ENCODE measurements at places on chromosomes 12 and 14. TPM values are rescaled to one million over a fixed set of nuclear protein-coding genes. Genes with fewer than 3 reads are reported as not detected.

DNA sequence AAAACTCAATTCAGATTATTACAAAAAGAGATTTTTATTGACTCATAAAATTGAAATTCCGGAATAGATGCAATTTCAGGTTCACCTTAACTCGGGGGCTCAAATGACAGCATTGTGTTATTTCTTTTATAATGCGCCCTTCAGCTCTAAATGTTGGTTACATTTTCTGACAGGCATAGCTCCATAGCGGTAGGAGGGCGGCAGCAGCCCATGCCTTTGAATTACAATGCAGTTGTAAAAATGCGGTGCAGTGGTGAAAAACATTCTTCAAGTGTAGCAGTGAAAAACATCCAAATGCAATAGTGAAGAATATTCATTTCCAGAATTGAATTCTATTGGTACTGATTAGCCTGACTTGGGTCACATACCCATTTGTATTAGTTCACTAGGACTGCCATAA lies 215.3 kb upstream of the PKP2 start:
- no peaks in the 10 kb centered on the region for H3K4me1 ChIP-seq
- no peak overlapping the region for H3K4me3 ChIP-seq
- H3K27ac ChIP-seq: no peak overlapping the region
- DNase-seq: no peak
- H3K27me3 ChIP-seq: no peaks in the 10 kb centered on the region
- H3K36me3 ChIP-seq: no peaks in the 10 kb centered on the region

- no peak for DNase-seq
- H3K27me3 ChIP-seq: no peaks in the 10 kb centered on the region
- no peak overlapping the region for H3K4me3 ChIP-seq
- H3K27ac ChIP-seq: no peak overlapping the region
- peaks cover 4% of the 10 kb centered on the region for H3K36me3 ChIP-seq
- no peaks in the 10 kb centered on the region for H3K4me1 ChIP-seq
Measured at GRCh38 chr14:76191297-76191696, 39.6 kb downstream of the GPATCH2L start.

The GLIPR1 gene
- 53.5 TPM for total RNA-seq

DNA sequence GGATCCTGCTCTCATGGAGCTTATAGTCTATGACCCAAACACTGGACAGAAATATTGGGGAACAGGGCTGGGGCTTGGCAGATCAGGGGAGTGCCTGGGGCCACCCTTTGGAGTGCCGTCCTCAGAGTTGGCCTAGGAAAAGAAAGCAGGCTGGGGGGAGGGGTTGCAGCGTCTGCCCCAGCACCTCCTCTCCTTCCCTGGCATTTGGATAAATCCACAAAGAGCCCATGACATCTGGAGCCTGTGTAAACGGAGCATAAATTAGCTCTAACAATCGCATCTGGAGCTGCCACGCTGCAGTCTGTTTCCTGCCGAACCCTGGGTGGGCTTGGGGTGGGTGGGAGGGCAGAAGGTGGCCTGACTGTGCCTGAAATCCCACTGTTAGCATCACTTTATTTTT lies 63.8 kb downstream of the MVK start:
- H3K36me3 ChIP-seq: no peaks in the 10 kb centered on the region
- no peak for DNase-seq
- H3K27ac ChIP-seq: no peak overlapping the region
- H3K4me1 ChIP-seq: no peaks in the 10 kb centered on the region
- H3K27me3 ChIP-seq: no peaks in the 10 kb centered on the region

The HOMEZ gene
- total RNA-seq: 15.6 TPM

The CACNA2D4 gene
- total RNA-seq: 11.3 TPM

DNA sequence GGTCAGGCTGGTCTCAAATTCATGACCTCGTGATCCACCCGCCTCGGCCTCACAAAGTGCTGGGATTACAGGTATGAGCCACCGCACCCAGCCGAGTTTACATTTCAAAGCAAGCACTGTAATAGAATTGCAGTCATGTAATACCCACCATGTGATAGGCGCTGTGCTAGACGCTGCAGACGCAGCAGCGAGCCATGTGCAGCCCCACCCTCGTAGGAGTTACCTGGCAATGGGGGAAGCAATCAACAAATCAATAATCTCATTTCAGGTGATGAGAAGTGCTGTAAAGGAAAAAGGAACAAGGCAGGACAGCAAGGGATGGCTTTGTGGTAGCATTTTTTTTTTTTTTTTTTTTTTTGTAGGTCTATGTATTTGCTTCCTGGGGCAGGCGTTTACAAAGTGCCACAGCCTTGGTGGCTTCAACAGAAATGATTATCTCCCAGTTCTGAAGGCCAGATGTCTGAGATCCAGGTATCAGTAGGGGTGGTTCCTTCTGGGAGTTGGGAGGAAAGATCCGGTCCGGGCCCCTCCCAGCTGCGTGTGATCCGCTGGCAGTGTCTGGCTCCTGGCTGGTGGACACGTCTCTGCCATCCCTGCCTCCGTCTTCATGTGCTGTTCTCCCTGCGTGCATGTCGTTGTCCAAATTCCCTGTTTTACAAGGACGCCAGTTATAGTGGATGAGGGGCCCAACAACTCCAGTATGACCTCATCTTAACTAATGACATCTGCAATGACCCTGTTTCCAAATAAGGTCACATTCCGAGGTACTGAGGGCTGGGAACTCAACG lies 72.8 kb downstream of the TNFAIP2 start:
- H3K27ac ChIP-seq: no peak overlapping the region
- peaks cover 2% of the 10 kb centered on the region for H3K27me3 ChIP-seq
- H3K4me1 ChIP-seq: no peaks in the 10 kb centered on the region

GRCh38 chr14:53993920-53994607 lies 37.4 kb upstream of the BMP4 start:
- H3K27me3 ChIP-seq: peaks cover 3% of the 10 kb centered on the region
- no peak for DNase-seq
- no peaks in the 10 kb centered on the region for H3K4me1 ChIP-seq
- no peaks in the 10 kb centered on the region for H3K36me3 ChIP-seq
- H3K27ac ChIP-seq: no peak overlapping the region

DNA sequence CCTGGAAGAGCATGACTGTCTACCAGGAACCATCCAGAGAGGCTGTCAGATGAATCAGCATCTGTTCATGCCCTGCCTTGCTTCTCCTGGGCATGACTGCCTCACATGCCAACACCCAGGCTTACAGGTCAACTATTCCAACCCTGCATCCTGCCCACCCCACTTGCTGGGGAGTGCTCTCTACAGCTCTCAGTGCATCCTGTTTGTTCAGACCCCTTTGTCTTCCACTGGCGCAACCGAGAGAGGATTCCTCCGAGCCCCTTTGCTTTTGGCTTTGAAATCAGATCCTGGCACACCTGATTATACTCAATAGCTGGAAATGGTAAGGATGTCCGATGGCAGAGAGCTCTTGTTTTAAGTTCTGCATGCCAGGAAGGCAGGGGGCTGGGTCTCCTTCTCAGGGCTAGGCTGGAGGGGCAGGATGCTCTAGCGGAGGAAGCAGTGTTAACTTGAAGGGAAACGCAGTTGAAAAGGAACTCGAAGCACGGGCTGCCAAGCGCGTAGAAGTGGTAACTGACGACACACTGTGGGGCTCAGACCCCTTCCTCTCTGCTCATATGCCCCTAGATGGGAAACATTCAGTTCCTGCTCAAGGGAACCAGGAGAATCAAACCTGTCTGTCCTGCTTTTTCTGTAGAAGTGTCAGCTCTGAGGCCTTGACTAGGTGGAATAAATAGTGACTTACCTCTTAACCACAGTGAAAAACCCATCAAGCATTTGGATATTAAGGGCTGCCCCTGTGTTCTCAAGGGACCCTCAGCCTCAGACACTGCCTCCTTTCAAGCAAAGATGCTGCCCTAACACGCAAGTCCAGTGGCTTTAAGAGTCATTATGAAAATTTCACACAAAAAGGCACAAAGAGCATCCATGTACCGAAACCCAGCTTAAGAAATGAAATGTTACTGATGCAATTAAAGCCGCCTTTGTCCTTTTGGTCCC lies 297.5 kb downstream of the ZFP36L1 start:
- DNase-seq: no peak
- no peak overlapping the region for H3K4me3 ChIP-seq
- no peak overlapping the region for H3K27ac ChIP-seq
- H3K4me1 ChIP-seq: peaks cover 23% of the 10 kb centered on the region
- no peaks in the 10 kb centered on the region for H3K36me3 ChIP-seq

GRCh38 chr14:60189923-60190840 lies 25.0 kb upstream of the DHRS7 start:
- no peak overlapping the region for H3K27ac ChIP-seq
- no peaks in the 10 kb centered on the region for H3K4me1 ChIP-seq
- no peak overlapping the region for H3K4me3 ChIP-seq
- no peaks in the 10 kb centered on the region for H3K27me3 ChIP-seq
- H3K36me3 ChIP-seq: no peaks in the 10 kb centered on the region
- DNase-seq: no peak

The TTC9 gene
- 22.6 TPM for total RNA-seq

The DLK1 gene
- 2.2 TPM for total RNA-seq

GRCh38 chr12:31035967-31036665 lies 37.5 kb upstream of the DDX11 start:
- H3K36me3 ChIP-seq: no peaks in the 10 kb centered on the region
- H3K27me3 ChIP-seq: no peaks in the 10 kb centered on the region
- H3K4me3 ChIP-seq: no peak overlapping the region
- H3K4me1 ChIP-seq: no peaks in the 10 kb centered on the region
- no peak overlapping the region for H3K27ac ChIP-seq
- DNase-seq: no peak

The DLGAP5 gene
- 0.41 TPM for total RNA-seq

GRCh38 chr14:43896044-43896443 lies 611.0 kb downstream of the FSCB start:
- H3K36me3 ChIP-seq: no peaks in the 10 kb centered on the region
- no peak overlapping the region for H3K27ac ChIP-seq
- H3K4me1 ChIP-seq: no peaks in the 10 kb centered on the region

GRCh38 chr12:68665016-68665569 lies 21.7 kb upstream of the NUP107 start:
- peaks cover 11% of the 10 kb centered on the region for H3K4me1 ChIP-seq
- H3K4me3 ChIP-seq: no peak overlapping the region
- H3K27me3 ChIP-seq: no peaks in the 10 kb centered on the region
- no peak overlapping the region for H3K27ac ChIP-seq
- DNase-seq: no peak
- peaks cover 17% of the 10 kb centered on the region for H3K36me3 ChIP-seq

GRCh38 chr12:4471256-4471655 lies 25.6 kb upstream of the FGF6 start:
- no peaks in the 10 kb centered on the region for H3K27me3 ChIP-seq
- no peak overlapping the region for H3K27ac ChIP-seq
- H3K36me3 ChIP-seq: no peaks in the 10 kb centered on the region
- no peak for DNase-seq
- no peak overlapping the region for H3K4me3 ChIP-seq

- H3K4me1 ChIP-seq: no peaks in the 10 kb centered on the region
- no peak overlapping the region for H3K4me3 ChIP-seq
- no peaks in the 10 kb centered on the region for H3K36me3 ChIP-seq
- no peak for DNase-seq
Measured at GRCh38 chr12:75660805-75661404, 149.5 kb upstream of the KRR1 start.

The MUCL1 gene
- not detected for total RNA-seq

GRCh38 chr12:63470161-63470560 lies 198.1 kb downstream of the DPY19L2 start:
- H3K36me3 ChIP-seq: no peaks in the 10 kb centered on the region
- H3K4me3 ChIP-seq: no peak overlapping the region
- H3K27ac ChIP-seq: no peak overlapping the region
- no peak for DNase-seq
- no peaks in the 10 kb centered on the region for H3K4me1 ChIP-seq

GRCh38 chr14:58712357-58712756 lies 74.6 kb downstream of the DACT1 start:
- no peaks in the 10 kb centered on the region for H3K4me1 ChIP-seq
- H3K36me3 ChIP-seq: no peaks in the 10 kb centered on the region
- H3K27me3 ChIP-seq: no peaks in the 10 kb centered on the region

The PLA2G1B gene
- not detected for total RNA-seq

DNA sequence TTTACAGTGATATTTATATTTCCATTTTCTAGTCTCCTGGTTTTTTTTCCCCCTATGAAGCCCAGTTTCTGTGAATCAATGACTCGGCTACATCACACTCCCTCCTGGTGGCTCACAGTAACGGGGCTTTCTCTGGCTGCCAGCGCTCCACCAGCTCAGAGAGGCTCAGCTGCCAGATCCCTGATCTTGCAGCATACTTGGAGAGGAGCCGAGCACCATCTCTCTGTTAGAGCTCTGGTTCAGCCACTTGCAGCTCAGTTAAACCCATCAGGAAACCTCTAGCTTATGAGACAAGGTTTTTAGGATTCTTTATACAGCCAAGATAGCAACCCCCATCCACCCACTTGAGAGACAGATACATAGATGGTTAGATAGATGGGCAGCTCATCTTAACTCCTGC lies 74.6 kb downstream of the CIT start:
- H3K4me1 ChIP-seq: no peaks in the 10 kb centered on the region
- peaks cover 5% of the 10 kb centered on the region for H3K36me3 ChIP-seq
- H3K4me3 ChIP-seq: no peak overlapping the region
- no peak for DNase-seq
- no peak overlapping the region for H3K27ac ChIP-seq

DNA sequence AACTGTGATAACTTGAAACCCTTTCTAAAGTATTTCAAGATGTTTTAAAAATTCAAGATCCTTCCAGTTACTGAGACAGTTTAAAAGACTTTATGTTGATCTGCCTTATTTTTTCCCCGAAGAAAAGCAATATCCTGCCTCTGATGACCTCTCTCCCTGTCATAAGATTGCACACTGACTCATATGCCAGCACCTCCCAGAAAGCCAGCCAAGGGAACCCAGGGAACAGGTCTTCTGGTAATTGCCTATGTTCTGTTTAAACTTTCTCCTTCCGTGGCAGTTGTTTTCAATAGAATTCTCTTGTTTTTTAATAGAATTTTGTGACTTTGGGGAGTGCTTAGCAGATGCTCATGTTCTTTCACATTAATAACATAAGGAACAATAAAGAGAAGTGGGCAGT lies 300.2 kb upstream of the PRKD1 start:
- no peak for DNase-seq
- no peak overlapping the region for H3K27ac ChIP-seq
- no peaks in the 10 kb centered on the region for H3K27me3 ChIP-seq
- H3K4me1 ChIP-seq: no peaks in the 10 kb centered on the region
- H3K36me3 ChIP-seq: no peaks in the 10 kb centered on the region

GRCh38 chr12:48857278-48857994 lies 5.5 kb upstream of the DDX23 start:
- peaks cover 6% of the 10 kb centered on the region for H3K4me1 ChIP-seq
- H3K27me3 ChIP-seq: peaks cover 17% of the 10 kb centered on the region
- H3K4me3 ChIP-seq: no peak overlapping the region
- DNase-seq: no peak

DNA sequence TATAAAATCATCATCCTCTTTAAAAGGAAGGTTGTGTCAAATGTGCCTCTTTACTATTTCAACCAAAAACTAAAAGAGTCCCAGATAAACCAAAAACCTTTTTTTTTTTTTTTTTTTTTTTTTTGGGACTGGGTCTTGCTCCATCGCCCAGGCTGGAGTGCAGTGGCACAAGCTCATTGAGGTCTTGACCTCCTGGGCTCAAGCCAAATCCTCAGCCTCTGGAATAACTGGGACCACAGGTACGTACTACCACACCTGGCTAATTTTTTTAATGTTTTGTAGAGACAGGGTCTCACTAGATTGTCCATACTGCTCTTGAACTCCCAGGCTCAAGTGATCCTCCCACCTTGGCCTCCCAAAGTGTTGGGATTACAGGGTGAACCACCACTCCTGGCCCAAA lies 16.4 kb upstream of the SELPLG start:
- peaks cover 2% of the 10 kb centered on the region for H3K36me3 ChIP-seq
- no peak overlapping the region for H3K27ac ChIP-seq
- H3K4me1 ChIP-seq: peaks cover 10% of the 10 kb centered on the region
- H3K4me3 ChIP-seq: no peak overlapping the region

The GPR132 gene
- total RNA-seq: 58.0 TPM

The KRT85 gene
- total RNA-seq: not detected
